ENCODE measurements at places on chromosomes 6 and 20.

- DNase-seq, result no peak
Observed at GRCh38 chr6:11214901-11215300, 17.6 kb downstream of the NEDD9 start.

- peak; percentile 15 for DNase-seq
Observed at GRCh38 chr6:165042912-165043311, 266.5 kb downstream of the C6orf118 start.

DNA sequence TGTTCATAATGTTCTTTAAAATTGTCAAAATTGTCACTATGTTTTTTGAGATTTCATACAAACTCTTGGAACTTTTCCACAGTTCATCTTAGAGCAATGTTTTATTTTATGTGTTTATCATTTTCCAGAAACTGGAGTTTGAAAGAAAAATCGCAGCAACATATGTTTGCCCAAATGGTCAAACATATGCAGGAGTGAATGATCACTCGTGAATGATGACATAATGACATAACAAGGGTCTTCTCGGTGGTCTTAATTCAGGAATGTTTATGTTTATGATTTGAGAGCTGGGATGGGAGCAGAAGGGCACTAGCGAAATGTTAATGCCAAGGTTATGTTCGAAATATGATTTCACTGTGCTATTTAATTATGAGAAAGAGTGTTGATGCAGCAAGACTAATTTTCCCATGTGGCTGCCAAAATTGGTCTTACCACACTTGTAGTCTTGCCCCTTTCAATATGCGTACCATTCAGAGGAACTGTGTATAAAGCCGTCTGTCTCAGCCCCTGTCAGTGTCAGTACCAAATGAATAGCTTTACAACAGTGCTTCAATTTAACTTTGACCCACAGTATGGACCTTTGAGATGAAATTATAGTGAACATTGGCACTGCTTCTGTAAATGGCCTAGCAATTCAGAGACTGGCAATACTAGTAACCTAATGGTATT is 152.3 kb downstream of the CARMIL1 start:
- DNase-seq, result no peak

DNA sequence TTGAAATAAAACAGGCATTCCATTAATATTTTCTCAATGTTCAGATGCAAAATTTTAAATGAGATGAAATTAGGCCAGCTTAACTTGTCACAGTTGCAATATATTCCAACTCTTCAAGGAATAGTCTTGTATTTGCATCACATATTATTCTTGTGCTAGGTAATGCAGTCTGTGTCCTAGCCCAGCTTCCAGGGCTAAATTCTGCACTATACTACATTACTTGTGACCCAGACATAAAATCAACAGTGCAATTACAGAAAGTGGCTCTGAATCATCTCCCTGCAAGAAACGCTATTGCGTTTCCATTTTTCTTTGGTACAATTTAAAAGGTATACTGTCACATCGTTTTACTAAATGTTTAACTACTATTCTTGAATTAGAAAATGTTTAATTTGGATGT is 399.2 kb downstream of the TENT5A start:
- no peak for DNase-seq

DNA sequence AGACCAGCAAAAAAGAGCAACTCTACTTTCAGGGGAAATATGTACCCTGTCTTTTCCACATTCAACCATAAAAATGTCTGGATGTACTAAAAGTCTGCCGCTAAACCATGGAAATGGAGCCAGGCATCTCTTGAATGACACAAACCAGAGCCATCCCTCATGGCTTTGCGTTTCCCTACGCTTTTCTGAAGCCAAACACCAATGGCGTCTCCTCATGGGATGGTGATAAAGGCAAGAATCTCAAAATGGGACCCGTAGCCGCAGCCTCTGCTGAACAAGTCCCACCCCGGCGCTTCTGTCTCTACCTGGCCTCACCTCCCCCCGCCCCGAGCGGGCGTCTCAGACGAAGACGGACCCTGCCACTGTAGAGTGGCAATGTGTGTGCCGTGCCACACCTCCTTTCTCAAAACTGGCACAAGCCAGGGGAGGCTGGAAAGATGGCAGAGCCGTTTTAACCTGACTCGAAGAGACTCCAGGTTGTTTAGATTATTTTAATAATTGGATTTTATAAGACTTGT is 80.3 kb upstream of the AFDN start:
- DNase-seq, result no peak

- no peak for DNase-seq
Observed at GRCh38 chr6:144725736-144726522, 440.8 kb downstream of the UTRN start.

DNA sequence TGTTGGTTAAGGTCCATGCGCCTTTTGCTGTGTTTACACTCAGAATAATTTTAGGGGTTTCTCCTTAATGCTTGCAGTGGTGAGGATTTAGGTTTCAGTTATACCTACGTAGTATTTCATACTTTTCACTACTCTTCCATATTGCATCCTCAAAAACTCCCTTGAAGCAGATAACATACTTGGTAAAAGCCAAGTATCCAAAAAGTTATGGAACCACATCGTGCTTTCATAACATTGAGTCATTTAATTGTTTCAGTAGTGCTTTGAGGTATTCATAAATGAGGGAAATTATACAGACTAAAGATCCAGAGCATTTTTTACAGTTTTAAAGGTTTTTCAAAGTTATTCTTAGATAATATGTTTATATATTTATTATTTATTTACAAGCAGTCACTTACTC is 4.0 kb upstream of the ATXN1 start:
- no peak for DNase-seq

GRCh38 chr6:124741341-124741740 is 220.9 kb upstream of the RNF217 start:
- no peak for DNase-seq

- no peak for DNase-seq
Observed at GRCh38 chr6:89361171-89361570, 8.6 kb upstream of the UBE2J1 start.

DNA sequence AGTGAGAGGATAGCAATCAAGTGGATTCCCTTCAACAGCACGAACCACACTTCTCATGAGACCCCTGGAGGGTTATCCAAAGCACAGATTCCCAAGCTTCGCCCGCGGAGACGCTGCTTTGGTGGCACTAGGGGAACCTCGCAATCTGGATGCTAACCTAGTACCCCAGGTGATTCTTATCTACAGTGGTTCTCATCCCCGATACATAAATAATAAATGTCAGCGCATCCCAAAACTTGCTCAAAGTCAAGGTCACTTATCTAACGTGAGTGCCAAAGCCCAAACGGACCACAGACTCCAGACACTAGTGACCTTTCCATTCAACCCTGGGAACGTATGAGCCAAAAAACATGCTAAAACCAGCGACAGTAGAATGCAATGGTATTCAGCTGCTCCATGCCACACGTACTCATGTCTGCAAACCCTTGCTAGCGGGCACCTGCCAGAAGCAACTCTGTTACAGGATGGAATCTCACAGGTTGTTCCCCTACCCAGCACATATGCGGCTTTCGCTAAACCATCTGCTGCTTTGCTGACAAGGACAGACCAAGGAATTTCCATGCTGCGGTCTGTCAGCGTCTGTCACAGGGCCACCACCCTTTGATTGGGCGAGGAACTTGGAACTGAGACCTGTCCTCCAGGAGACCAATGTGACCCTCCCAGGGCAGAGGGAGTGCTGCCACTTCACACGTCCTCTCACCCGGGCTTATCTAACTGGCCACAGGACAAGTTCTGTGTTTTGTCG is 16.8 kb downstream of the MYLK4 start:
- no peak for DNase-seq

- DNase-seq, result no peak
Observed at GRCh38 chr20:34185766-34186620, 55.2 kb upstream of the ASIP start.

DNA sequence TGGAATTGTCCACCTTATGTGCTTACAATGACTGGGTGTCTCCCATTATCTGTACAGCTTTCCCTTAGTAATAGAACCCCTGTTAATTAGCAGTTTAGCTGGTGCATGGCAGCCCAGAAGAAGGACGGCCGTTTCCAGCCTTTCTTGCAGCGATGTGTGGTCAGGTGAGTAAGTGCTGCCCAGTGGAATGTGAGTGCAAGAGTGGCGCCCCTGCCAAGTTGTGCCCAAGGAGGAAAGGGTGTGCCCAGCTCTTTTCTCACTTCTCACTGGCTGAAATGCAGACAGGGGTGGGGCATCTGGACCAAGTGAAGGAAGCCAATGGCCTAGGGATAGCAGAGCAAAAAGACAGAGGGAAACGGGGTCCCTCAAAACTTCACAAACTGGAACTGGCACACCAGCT is 296.8 kb downstream of the PREX1 start:
- no peak for DNase-seq

- DNase-seq, result peak; percentile 70
Observed at GRCh38 chr6:167208819-167209576, 51.2 kb upstream of the GPR31 start.
